Left ventricle myocardium superior (tissue), 1 donor: ENCODE measurements at places on chromosomes 1 and 21. TPM values are rescaled to one million over a fixed set of nuclear protein-coding genes. Genes with fewer than 3 reads are reported as not detected.

- DNase-seq: peak; percentile 42
Measured at GRCh38 chr1:157099633-157100009, at the start of gene ETV3L. ETV3L (minus strand) TSS chr1:157099808; CDS start chr1:157099523, 285 bp downstream.

DNA sequence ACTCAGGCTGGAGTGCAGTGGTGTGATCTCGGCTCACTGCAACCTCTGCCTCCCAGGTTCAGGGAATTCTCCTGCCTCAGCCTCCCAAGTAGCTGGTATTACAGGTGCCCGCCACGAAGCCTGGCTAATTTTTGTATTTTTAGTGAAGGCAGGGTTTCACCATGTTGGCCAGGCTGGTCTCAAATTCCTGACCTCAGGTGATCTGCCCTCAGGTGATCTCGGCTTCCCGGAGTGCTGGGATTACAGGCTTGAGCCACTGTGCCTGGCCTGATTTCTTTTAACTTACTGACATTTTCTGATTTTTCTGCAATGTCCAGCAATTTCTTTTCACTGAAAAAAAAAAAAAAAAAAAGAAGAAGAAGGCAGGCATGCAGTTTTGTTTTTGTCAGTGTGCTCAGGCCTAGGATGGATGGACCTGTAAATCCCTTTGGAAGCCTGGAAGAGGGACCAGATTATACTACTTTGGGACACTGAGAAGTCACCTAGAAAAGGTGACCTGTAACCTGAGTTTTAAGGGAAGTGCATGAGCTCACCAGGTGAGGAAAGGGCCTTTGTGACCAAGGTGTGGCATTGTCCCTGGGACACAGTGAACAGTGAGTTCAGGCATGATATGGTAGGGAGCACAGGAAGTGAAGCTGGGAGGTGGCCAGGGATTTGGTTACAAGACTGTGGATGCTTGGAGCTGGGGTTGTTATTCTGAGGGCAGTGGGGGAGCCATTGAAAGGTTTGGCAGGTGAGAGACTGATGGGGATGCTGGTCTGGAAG lies 2.7 kb upstream of the TMEM61 start:
- no peak for DNase-seq

Gene RNU1-1
- 4,234 TPM for total RNA-seq

DNA sequence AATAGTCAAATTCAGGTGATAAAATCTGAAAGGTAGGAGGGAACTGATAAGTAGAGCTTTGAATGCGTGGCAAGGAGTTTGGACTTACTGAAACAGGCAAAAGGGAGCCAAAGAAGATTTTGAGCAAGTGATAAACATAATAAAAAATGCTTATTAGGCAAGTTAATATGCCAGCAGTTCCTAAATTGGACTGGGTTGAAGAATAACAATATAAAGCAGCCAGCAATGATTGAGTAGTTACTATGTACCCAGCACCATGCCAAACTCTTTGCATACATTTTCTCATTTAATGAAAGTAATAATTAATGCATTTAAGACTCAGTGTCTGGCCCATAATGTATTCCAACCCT lies 23.8 kb upstream of the AHCYL1 start:
- no peak for DNase-seq

DNA sequence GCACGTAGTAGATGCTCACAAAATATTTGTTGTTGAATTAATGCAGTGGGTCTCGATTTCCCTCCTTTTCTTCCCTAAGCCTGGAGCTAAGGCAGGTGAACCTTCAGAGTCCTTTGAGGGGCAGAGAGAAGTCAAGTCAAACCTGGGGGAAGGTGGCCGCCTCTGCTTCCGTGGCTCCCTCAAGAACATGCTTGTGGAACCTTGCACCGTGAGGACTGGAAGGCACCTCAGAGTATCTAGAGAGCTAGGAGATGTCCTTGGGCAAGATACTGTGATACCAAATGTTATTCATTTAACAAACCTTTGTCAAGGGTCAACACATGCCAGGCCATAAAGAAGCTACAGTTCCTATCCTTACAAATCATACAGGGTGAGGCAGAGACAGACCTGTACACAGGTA lies 38.3 kb downstream of the GPA33 start:
- DNase-seq: no peak

Gene WNT2B
- total RNA-seq: 2.0 TPM

DNA sequence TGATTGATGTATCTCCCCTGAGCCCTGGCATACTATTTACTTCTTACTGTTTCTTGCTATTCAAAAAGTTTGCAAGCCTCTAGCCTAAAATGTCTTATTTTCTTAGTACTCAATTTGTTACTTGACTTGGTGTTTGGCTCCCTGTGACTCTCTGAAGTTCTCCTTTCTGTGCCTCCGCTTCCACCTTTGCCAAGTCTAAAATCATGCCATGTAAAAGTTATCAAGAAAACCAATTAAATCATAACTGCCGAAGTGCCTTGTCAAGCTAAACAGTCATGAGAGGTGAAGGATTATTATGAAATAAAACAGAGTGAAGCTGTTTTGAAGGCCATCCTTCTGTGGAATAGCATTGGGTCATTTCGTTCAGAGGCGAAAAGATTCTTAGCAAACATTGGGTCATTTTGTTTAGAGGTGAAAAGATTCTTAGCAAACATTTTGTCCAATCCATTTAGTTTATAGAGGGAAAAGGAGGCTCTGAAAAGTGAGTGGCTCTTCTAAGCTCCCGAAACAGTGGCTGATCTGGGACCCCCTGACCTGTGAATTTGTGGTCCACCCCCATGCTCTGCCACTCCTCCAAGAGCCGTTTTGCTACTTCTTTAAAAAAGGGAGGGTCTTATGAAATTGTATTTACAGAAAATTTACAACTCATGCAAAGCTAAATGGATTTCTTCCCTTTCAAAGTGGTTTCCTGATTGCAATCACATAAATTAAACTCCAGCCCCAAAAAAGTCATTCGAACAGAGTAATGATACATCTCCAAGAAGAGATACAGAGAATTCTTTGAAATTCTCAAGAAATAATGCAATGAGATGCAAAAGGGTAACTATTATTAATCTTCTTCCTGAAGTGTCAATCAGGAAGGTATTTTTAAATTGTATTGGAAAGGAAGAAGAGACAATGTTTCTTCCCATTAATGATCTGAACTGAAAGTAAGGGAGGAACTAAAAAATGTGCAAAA lies 141.4 kb downstream of the RUNX1 start:
- DNase-seq: no peak

DNA sequence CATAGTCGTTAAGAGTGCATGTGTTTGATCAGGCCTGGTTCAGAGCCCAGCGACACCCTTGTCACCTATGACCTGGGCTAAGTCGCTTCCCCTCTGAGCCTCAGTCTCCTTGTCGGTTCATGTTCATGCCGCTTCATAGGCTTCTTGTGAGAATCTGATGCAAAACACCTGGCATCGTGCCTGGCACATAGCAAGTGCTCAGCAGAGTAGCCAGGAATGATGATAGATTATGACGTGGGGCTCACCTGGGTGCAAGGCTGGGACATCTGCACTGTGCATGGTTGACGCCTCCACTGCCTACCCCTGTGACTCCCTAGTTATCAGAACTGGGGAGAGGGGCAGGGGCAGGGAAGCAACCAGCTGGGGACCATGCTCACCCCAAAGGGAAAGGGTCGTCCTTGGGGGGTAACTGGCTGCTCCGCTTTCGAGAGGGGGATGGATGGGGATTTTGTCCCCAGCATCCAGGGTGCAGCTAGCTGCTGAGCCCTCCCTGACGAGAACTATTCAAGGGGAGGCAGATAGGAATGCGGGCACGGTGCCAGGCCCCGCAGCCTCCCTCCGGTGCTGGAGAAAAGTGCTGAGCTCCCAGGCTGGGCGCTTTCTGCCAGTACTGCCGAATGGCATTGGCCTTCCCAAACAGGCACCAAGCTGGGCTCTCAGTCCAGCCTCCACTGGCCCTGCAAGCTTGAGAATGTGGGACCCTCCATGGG lies 9.3 kb downstream of the EFHD2 start:
- DNase-seq: peak; percentile 46

DNA sequence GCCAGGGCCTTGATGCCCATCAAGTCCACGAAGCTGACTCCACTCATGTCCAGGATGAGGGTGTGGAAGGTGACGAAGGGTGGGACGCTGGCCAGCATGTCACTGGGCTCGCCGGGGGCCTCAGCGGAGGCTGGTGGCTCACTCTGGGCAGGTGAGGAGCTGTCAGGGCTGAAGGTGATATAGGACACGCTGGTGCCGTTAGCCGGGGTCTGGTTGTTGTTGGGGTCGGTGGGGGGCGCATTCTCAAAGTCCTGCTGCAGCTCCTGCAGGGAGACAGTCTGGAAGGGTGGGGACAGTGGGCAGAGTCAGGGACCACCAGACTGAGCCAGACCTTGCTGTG lies 21.7 kb downstream of the SLC26A9 start:
- DNase-seq: no peak

DNA sequence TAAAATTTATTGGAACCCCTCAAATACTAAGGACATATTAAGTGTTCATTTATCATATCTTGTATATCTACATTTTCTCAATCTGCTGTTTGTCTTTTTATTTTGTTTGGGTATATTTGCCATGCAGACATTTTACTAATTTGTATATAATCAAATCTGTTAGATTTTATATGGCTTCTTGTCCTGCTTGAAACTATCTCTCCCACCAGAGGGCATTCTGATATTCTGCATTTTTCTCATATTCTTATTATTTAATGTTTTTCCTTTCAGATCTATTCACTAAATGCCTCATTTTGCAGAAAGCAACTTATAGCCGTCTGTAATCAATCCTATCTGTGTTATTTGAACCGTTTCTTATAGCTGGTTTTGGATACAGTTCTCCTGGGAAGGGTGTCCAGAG lies 745.5 kb downstream of the LRRIQ3 start:
- no peak for DNase-seq

GRCh38 chr1:17979815-17980214 lies 127.8 kb upstream of the IGSF21 start:
- no peak for DNase-seq

GRCh38 chr1:1089731-1090423 lies 15.8 kb upstream of the RNF223 start:
- DNase-seq: no peak

Gene NRIP1
- total RNA-seq: 18.1 TPM

- no peak for DNase-seq
Measured at GRCh38 chr1:92299477-92300150, 755 bp downstream of the RPAP2 start.

Gene SCMH1
- total RNA-seq: 44.0 TPM

GRCh38 chr1:95396557-95396956 lies 162.5 kb downstream of the RWDD3 start:
- DNase-seq: no peak

- DNase-seq: no peak
Measured at GRCh38 chr1:84347932-84348555, 46.5 kb downstream of the SAMD13 start.

DNA sequence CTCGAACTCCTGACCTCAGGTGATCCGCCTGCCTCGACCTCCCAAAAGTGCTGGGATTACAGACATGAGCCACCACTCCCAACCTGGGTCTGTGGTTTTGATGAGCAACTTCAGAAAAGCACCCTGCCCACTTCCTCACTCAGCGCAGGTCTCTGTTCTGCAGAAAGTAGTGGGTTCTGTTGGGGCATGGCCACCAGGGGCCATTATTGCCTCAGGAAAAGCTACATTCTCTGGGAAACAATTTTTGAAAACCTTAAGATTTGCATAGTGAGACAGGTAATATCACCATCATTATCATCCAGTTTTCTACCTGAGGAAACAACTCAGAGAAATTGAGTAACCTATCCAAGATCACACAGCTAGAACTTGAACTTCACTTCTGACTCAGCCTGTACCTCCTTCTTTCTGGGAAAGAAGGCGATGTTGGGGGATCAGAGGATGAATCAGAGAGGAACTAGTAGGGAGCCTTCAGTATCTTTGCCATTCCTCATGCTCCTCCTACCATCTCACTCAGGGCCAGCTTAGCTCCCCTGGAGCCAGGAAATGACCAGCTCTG lies 7.1 kb upstream of the NES start:
- DNase-seq: no peak

DNA sequence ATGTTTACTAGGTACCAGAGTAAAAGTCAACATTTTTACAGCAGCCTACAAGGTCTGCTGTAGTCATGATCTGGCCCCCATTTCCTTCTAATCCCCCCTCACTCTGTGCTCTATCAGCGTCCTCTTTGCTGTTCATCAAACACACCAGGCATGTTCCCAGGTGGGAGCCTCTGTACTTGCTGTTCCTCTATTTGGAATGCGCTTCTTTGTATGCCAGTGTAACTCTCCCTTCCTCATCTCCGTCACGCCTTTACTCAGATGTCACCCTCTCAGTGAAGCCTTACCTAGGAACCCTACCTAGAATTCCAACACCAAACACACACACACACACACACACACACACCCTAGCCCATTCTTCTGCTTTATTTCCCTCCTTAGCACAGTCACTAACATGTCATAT lies 21.0 kb downstream of the TP53BP2 start:
- DNase-seq: no peak

Gene KRTAP19-1
- not detected for total RNA-seq

DNA sequence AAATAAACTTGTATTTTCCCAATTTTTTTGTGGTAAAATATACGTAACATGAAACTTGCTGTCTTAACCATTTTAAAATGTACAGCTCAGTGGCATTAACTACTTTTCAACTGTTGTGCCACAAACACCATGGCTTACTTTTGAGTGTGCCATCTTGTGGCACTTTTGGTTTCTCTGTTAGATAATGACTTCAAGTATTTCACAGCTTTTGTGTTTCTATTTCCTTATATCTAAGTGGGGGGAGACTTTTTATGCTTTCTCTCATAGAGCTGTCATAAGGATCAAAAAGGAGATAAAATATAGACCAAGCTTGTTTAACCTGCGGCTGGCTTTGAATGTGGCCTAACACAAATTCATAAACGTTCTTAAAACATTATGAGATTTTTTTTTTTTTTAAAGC lies 44.3 kb downstream of the CDC14A start:
- no peak for DNase-seq

Gene RGSL1
- total RNA-seq: not detected

DNA sequence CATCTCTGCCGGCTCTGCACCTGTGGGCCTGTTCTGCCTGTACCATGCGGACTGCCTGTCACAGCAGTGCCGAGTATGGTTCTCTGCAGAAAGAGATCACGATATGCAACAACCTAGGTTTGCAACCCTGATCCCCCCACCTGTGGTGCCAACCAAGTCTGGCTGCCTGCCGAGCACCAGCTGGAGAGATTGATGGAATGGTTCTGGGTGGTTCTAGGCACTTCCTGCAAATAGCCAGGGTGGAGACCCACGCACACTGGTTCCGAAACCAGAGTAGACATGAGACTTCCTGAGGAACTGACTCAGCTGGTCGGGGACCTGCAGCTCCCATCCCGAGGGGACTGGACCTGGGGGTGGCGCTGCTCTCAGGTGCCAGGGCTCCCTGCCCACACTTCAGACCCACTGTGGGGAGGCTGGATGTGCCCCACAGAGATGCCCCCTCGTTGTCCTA lies 5.4 kb downstream of the TPRG1L start:
- peak; percentile 6 for DNase-seq

Gene TNFSF4
- 0.40 TPM for total RNA-seq

DNA sequence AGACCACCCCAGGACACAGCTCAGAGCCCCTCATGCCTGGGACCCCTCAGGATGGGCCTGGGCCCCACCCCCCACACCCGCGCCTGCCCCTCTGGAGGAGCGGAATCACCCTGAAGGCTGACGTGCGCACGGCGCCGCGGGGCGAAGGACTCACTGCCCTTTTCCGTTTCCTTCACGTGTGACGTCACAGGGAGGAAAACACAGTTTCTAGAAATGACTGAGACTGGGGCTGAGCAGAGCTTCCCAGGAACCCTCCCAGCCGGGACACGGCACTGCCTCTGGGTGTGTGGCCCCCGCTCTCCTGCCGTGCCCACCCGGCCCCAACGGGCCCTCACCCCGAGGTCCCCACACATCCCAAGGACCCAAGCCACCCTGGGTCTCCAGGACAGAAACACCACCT lies 5.4 kb upstream of the TNFRSF4 start:
- DNase-seq: no peak
